ENCODE measurements at places on chromosomes 3 and 15.
A peak's percentile ranks its signal among the peaks of the same experiment; 100 is the strongest.

DNA sequence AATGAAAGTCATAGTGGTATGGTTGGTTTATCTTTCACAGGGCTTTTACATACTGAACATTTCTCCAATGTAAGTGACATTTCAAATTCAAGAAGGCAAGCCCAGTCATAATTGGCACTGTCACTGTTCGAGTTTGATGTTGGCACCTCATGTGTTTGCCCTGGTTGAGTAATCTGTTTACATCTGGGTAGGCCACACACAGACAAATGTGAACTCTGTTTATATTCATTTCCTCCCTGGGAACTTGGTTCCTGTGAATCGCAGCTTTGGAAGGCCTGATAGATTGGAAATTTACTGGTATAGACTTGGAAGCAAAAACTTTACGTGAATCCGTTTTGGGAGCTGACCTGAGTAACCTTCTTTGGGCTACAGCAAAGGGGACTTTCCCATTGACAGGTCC is 395.2 kb upstream of the AZI2 start:
- no peak for DNase-seq

- no peak for DNase-seq
Measured at GRCh38 chr3:183181606-183182005, 19.1 kb upstream of the LAMP3 start.

DNA sequence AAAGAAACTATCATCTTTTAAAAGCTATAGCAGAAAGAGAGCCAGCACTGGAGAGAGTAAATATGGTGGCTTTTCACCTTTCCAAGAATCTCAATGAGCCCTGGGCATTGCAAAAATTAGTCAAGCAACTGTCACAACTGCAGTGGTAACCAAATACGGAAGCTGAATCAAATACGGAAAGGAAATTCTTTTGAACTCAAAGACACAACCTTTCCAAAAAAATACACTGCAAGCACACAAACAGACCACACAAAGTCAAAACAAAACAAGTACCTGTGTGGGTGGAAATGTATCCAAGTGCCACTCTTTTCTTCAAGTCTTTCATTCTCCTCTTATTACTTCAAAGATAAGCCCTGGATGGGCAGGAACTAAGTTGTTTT is 17.6 kb downstream of the VGLL4 start:
- no peak for DNase-seq

DNA sequence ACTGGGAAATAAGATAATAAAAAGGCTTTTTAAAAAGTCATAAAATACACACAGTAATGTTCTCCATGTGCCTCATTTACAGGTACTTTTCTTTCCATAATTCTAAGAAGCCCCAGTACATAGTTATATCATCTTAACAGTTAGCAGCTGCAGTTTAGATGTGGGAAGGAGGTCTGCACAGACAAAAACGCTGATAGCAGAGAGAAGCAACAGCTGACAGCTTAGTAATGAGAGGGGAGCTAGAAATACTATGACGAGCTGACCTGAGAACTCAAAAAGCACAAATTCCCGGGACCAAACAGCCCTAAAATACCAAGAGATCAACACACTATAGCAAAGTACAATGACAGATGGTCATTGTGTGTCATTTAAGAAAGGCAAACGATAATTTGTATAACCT is 36.7 kb upstream of the ARHGEF3 start:
- no peak for DNase-seq

DNA sequence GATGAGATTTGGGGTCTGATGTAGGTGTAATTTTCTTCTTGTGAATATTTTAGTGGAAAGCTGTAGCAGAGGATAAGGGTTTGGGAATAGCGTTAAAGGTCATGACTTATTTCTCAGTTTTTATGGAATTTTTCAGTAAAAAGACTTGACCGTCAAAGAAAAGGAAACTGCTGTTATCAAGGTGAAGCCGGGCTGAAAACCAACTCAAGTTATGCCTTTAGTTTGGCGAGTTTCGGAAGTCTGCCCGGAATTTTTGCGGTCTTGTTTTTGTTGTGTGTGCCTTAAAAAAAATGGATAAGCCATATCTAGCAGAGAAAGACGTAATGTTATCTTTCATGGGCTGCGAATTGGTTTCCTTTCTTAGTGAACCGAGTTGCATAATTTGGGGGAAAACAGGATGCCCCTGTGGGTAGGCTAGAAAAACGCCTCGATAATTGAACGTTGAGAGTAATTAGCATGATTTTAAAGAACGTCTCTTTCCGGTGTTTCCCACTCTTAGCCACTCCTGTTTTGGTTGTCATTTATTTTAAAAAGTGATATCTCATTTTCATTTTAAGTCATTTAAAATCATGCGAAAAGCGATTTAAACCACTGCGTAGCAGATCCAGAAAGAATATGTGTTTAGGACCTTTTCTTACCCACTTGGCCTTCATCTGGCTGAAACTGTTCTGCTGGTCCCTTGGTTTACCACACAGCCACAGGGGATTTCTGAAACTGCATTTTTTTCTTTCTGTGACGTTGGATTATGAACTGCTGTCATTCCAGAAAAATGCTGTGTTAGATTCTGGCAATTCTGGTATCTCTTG is 1.1 kb downstream of the NFKBIZ start:
- no peak for DNase-seq

GRCh38 chr3:171056528-171056927 is 30.0 kb upstream of the SLC2A2 start:
- DNase-seq: no peak

GRCh38 chr3:160768918-160769317 is 12.9 kb downstream of the PPM1L start:
- DNase-seq: no peak

- DNase-seq: peak; percentile 84
Measured at GRCh38 chr15:90249203-90249863, at the start of gene TTLL13. Gene TTLL13 (plus strand): TSS chr15:90249556. CDS start chr15:90250631, 1,075 bp downstream.

DNA sequence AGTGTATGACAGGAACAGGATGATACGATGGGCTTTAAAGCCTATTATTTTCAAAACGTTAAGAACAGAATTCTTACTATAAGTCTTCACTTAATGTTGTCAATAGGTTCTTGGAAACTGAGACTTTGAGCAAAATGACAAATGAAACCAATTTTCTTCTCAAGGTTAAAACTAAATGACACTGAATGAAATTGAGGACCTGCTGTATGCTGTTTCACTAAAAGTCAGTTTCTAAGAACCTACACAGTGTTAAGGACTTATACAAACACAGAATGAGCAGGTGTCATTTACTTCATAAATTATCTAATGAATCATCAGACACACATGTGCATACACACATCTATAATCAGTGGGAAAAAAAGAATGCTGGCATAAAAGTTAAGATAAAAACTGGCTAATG is 106.9 kb downstream of the RFTN1 start:
- no peak for DNase-seq

DNA sequence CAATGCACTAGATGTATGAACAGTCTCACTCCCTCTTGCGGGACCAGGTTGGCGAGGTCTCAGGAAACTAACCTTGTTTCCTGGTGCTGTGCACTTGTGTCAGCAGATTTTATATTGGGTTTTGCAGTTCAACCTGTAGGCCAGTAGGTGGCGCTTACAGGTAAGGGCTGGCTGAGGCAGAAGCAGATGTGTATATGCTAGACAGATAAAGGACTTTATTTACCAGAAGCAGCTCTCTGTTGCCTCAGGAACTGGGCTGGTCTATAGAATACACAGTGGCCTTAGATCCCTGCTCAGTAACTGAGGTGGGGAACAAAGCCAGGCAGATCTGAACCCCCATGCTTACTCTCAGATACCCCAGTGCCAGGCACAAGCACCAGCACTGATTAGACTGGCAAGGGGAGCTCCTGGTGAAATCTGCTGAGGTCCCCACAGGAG is 296.8 kb downstream of the DOCK3 start:
- peak; percentile 20 for DNase-seq

DNA sequence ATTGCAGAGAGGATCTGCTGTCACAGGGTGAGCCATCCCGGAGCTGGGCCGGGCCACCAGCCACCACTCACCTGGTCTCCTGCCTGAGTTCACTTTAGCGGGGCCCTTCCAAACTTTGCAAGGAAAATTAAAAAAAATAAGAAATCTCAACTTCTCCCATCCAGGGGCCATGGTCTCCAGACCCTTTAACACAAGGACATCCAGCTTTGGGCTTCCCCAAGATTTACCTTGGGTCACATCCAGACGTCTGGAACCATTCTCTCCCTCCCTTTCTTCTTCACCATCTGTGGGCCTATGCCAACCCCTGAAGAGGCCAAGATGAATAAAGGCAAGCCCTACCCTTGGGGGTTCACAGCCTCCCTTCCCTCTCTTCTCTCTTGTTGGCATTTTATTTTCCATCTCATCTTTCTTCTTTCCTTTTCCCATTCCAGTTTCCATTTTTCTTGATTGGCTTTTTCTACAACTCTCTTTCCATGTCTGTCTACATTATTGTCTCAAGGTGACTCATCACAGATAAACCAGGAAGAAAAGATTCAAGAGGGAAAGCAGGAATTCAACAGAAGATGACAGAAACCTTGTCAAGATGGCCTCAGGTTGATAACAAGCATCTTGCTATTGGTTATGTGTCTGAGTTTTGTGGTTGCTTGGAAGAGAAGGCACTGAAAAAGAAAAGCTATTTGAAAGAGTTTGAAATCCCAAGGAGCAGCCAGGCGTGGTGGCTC is 49.5 kb downstream of the ITGA11 start:
- no peak for DNase-seq

DNA sequence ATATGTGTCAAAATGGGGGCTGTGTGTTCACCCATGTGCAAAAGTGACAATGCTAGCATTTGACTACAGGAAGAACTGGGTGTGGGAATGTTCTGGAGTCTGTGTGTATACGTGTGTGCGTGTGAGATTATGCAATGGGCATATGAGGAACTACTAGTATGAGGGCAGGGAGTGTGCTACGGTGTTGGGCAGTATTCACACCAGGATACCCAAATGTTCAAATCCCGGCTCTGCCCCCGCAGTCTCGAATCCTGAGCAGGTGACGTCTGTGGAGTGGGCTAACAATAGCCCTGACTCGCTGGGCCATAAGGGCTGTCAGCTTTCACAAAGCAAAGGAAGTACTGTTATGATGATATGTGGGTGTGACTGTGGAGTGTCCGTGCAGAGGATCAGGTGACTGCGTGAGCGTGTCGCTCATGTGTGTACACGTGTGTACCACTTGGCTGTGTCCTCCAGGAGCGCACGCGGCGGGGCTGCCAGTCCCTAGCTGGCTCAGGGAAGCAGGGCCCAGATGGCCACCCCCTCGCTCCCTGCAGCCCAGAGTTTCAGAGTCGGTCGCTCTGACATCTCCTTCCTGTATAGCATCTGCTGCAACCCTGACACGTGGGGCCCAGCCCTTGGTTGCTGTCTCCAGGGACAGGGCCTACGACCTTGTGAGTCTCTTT is 27.2 kb downstream of the IQSEC1 start:
- DNase-seq: no peak

GRCh38 chr3:89635137-89635536 is 527.7 kb downstream of the EPHA3 start:
- no peak for DNase-seq

GRCh38 chr3:151593928-151594327 is 133.1 kb upstream of the IGSF10 start:
- no peak for DNase-seq

DNA sequence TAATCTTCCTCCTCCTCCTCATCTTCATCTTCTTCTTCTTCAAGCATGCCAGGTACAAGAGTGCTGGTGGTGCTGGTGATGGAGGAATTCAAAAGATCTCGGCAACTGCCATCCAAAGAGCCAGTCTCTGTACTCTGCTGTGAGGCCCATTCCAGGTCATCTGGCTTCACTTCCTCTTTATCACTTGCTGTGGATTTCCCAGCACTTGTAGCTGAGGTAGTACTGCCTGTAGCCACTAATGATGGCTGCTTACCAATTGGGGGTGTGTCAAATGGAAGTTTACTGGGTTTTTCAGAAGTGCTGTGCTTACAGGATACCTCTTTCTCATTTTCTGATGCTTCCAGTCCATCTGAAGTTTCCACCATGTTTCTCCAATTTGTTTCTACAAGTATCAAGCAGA is 28.8 kb upstream of the SHC4 start:
- DNase-seq: no peak

DNA sequence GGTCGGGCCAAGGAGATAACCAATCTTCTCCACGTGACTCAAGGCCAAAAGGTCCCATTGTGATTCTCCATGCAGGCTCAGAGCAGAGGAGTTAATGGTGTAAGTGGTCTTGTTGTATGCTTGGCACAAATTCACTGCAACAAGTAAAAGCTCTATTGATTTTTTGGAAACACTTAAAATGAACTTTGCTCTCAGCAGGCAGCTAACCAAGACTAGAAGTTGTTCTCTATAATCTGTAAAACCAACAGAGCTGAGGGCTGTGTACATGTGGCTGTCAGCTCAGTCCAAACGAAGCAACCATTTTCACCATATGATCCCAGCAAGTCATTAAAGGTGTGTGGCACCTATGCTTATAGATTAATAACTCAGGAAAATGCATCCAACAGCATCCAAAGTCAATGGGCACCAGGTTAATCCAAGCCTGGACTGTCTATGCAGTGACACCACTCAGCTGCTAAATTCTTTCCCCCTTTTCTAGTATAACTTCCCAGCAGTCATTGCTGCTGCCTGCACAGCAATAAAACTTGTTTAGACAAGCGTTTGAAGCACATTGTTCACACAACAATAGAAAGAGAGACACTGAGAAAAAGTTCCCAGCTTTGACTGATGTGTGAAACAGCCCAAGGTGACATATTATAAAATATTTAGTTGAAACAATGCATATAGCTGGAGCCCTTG is 603.8 kb upstream of the ADAMTS9 start:
- DNase-seq: no peak

DNA sequence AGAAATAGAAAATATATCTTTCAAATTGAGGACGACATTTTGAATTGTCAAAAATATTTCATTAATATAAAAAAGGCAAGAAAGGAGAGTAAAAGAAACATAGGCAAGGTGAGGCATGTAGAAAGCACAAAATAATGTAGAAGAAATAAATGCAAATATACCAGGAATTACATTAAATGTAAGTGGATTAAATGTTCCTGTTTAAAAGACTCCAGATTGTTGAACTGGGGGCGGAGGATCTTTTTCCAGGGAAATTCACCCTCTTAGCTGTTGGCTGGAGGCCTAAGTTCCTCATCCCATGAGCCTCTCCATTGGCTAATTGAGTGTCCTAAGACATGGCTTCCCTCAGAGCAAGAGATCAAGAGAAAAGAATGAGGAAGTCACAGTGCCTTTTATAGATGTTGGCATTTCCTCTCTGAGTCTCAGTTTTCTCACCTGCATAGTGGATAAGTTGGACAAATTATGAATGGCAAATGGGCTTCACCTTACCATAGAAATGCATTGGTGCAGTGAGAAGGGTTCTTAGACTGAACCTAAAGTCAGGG is 147.4 kb upstream of the SMAD3 start:
- no peak for DNase-seq

- no peak for DNase-seq
Measured at GRCh38 chr3:9405756-9406155, 8.3 kb downstream of the SETD5 start.

- no peak for DNase-seq
Measured at GRCh38 chr3:187040516-187041361, 98.6 kb downstream of the RPL39L start.

DNA sequence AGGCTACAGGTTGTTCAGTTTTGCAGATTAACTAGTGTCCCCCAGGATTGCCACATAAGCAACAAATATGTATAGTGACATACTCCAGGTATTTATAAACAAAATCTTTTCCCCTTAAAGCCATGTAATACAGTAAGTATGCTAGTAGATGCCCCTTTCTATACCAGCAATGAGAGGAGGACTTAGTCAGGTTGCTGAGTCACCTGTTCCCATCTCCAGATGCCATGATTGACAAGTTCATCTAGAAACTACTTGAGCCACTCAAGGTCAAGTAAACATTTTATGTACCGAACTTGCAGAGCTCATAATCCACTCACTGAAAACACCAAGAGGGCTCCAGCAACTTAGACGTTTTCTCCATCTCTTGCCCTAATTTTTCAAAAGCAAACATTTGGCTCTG is 18.2 kb downstream of the SLC9A9 start:
- DNase-seq: no peak

- no peak for DNase-seq
Measured at GRCh38 chr15:73910522-73911303, 15.5 kb upstream of the LOXL1 start.
